Endothelial cell (in vitro differentiated cells): ENCODE measurements at places on chromosomes 1 and 21.

DNA sequence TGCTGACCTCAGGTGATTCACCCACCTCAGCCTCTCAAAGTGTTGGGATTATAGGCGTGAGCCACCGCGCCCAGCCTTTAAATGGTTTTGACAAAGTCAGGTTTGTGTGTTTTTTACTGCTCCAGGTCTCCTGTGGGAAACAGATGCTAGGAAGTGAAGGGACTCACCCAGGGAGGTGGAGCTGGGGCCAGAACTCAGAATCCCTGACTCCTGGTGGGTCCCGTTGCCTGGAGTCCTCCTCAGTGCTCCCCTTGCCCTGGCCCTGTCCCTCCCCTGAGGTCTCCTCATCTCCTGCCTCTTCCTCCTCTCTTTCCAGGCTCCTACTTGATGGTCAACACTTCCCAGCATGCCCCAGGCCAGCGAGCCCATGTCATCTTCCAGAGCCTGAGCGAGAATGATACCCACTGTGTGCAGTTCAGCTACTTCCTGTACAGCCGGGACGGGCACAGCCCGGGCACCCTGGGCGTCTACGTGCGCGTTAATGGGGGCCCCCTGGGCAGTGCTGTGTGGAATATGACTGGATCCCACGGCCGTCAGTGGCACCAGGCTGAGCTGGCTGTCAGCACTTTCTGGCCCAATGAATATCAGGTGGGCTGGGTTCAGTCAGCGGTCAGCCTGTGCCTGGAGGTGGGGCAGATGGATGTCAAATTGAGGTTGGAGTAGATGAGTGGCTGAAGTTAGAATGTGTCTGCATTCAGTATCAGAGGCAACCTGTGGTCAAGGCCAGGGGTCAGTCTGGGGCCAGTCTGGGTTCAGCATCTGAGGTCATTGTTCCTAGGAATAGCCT lies 22.1 kb downstream of the PTPRU start:
- DNase-seq: no peak

GRCh38 chr1:41394959-41395956 lies 34.0 kb downstream of the FOXO6 start:
- no peak for DNase-seq

DNA sequence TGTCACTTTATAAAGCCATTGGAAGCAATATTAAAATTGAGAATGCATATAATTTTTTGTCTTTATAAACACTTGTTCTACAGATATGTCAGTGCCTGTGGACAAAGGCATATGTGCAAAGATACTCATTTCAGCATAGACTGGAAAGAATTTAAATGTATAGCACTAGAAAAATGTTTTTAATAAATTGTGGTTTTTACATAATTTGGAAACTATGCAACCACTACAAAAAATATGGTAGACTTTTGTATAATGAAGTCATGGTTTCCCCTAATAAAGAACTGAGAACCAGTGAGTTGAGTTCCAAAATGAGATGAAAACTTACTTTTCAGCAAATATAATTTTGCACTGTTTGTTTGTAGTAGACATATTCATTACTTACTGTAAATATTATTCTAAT lies 48.5 kb downstream of the BRINP3 start:
- DNase-seq: no peak

DNA sequence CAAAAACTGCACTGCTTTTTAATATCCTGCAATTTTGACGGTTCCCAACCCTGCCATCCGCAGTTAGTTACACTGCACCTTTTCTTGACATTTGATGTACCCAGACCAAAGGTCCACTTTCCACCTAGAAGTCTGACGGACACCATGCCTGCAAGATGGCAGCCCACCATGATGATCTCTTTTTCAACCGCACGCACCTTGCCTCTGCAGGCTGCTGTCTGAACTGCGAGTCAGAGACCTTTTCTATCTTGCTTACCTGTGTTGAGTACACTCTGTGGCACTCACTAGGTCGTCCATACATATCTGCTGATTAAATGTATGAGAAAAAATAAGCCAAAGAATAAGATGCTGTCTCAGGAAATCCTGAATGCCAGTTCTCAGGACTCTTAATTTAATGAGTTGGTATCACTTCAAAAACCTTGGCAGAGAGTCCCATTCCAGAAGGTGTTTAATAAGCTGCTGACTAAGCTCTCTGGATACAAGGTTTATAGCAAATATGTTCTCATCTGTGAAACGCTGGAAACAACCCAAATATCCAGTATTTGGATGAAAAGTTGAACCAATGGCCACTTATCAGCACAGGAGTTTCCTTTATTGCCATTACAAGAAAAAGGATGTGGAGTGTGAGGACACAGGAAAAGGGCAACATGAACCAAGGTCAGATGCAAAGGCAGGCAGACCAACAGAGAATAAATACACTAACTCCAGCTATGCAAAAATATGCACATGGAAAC lies 37.9 kb downstream of the GNG12 start:
- no peak for DNase-seq

DNA sequence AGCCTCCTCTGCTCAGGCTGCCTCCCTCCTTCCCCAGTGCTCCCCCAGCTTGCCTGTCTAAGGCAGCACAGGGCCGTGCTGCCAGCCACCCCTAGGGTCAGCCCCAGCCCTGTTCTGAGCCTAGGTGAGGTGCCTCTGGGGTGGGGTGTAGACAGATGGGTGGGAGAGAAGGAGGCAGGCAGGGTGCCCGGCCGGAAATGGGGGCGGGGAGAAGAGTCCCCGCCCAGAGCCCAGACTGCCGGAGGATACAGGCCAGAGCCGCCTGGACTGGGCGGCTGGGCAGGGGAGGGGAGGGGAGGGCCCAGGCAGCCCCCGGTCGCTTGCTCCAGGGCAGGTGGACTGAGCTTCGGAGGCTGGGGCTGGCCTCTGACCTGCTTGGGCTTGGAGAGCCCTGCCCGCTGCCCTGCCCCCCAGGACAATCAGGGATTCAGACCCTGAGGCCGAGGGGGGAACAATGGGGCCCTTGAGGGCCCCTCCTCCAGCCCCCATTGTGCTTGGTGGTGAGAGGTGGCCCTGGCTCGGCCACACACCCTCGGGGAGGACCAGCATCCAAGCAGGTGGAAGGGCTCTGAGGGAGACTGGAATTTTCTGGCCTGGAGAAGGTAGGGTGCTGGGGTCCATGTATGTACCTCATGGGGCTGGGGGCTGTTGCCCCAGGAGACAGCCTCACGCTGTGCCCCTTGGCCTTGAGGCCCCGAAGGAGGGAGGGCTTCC lies at the start of gene GJC2:
Gene GJC2, plus strand, starts transcription at position 525 of the 714 bp plus-strand sequence. CDS start 7,829 bp downstream, outside the sequence.
- no peak for DNase-seq
